Hippocampal formation (tissue), 2 donors: ENCODE measurements at places on chromosomes 11 and 22.

GRCh38 chr22:37571258-37571991 is 8.5 kb downstream of the LGALS2 start:
- DNase-seq = no peak

DNA sequence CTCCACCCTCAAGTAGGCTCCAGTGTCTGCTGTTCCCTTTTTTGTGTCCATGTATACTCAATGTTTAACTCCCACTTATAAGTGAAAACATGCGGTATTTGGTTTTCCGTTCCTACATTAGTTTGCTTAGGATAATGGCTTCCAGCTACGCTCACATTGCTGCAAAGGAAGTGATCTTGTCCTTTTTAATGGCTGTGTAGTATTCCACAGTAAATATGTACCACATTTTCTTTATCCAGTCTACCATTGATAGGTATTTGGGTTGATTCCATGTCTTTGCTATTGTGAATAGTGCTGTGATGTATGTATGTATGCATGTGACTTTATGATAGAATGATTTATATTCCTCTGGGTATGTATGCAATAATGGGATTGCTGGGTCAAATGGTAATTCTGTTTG is 144.6 kb downstream of the BRD1 start:
- no peak for DNase-seq

GRCh38 chr22:49954354-49954753 is 6.2 kb upstream of the PIM3 start:
- DNase-seq = no peak

DNA sequence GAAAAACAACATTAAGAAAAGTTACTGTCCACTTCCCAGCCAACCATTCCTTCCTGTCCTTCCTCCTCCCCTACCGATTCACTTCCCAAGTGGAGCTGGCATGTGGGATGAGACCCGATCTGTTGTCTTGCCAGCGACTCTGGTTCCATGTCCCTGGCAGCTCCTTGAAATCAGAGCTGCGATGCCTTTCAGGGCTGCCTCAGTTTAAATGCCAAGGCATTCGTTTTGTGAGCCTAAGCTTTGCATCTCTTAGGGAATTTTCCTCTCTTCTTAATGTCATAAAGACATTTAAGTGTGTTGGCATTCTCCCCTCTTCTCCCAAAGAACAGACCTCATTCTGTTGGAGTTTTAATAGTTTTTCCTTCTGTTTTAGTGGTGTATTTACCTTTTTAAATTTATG is 98.4 kb downstream of the EXT2 start:
- DNase-seq = no peak

- no peak for DNase-seq
These were observed 27.1 kb downstream of the CWF19L2 start for GRCh38 chr11:107430525-107430924.

DNA sequence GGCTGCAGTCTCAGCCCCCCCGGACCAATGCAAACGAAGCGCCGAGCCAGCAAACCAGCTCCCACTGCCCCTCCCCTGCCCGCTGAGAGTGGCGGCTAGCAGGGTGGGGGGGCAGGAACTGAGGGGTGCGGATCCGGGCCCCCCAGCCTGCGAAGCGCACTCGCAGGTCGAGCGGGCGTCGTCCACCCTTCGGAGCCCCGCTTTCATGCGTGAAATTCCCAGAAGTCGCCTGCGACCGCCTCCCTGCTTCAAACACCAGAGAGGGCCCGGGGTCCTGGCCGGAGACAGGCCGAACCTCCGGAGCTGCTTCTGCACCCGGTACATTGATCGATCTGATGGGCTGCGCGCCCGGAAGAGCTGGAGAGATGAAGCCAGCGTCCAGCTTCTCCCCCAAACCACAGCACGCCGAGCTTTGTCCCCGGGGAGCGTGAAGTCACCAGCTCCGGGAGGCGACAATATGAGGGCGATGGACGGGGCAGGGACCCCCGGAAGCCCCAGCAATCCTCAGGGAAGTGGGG is 646 bp upstream of the PATZ1 start:
- peak; percentile 41 for DNase-seq

GRCh38 chr11:134358856-134359490 is 27.2 kb downstream of the GLB1L2 start:
- no peak for DNase-seq

GRCh38 chr22:28030473-28030872 is 111.4 kb upstream of the PITPNB start:
- DNase-seq = no peak

DNA sequence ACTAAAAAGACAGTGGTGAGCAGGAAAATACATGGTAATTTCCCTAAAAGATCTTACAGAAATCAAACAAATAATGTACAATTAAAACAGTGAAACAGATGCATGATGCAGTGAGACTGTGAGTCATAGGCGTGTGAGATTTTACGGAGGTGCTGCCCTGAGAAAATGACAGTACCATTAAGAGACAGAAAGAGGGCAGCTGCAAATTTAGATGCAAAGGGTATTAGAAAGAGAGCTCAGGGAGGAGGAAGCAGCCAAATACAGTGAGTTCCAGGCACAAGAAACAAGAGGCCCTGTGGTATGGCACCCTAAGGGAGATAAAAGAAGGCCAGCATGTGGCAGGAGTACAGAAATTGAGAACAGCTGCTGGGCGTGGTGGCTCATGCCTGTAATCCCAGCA is 88.5 kb upstream of the FIBIN start:
- DNase-seq = no peak

DNA sequence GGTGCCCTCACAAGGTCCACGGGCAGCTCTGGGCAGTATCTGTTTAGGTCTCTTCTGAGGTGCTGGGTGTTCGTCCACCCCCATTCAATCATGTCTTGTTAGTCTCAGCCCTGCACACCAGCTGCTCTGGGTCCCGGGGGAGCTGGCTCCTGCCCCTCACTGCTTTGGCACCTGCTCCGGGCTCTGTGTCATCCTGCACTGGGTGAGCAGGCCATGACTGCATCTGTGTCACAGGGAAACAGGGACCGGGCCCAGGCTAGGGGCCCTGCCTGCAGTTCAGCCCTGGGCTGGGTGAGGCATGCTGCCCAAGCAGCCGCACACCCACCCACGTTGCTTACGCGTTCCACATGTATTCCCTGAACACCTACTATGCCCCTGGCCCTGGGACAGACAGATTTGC is 43.9 kb downstream of the ELFN2 start:
- no peak for DNase-seq

DNA sequence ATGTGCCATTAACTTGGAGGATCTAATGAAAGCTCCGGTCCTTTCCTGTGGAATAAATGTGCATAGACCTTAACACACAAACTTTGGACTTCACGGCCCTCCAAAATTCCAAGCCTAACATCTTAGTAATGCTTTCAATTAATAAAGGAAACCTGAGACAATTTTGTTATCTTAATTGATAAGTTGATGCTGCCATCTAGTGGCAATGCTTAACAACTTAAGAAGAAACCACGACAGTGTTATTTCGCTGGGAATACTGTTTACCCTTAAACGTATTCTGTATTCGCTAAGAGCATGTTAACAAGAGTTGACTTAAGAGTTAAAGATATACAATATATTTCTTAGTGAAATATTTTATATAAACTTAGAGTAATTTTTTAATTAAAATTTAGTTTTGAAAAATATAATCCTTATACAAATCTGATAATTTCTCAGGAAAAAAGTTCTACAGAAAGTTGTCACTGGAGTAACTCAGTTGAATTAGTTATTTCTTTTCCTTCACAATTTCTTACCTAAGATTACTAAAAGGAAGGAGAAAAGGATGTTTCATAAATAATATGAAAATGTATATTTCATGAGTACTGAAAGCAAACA is 35.0 kb upstream of the OR9G4 start:
- peak; percentile 19 for DNase-seq

DNA sequence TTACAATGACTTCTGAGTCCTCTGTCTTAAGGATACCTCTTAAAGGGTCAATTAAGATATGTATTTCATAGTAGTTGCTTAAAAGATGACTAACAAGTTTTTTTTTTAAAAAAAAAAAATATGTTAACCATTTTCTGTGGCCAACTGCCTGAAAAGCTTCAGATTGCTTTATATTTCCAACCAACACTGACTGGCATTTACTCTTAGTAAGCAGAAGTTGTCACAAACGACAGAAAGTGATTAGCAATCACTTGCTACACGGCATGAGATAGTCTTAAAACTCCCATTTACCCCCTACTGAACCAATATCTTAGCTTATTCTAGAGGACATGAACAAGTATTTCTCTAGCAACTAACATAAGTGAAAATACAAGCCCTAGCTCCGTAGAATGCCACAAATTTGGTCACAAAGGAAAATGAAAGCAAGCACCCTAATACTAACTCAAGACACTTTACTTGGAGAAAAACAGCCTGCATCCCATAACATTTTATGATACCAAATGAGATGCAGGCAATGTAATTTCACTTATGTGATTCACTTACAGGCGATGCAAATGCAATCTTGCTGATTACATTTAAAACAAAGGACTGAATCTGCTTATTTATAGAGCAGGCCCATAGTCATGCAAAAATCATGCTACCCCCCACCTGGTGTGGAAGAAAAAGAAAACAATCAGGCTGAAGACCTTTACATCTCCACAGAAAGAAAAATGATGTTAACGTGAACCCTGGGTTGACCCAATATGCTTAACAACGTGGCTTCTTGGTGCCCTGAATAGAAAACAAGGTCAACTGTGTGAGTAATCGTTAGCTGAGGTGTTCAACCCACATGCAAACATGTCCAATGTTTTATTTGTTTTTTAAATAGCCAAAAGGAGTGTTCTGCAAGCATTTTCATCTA is 25.7 kb downstream of the MPPED2 start:
- no peak for DNase-seq

GRCh38 chr11:11857769-11858168 is 16.0 kb downstream of the USP47 start:
- no peak for DNase-seq

DNA sequence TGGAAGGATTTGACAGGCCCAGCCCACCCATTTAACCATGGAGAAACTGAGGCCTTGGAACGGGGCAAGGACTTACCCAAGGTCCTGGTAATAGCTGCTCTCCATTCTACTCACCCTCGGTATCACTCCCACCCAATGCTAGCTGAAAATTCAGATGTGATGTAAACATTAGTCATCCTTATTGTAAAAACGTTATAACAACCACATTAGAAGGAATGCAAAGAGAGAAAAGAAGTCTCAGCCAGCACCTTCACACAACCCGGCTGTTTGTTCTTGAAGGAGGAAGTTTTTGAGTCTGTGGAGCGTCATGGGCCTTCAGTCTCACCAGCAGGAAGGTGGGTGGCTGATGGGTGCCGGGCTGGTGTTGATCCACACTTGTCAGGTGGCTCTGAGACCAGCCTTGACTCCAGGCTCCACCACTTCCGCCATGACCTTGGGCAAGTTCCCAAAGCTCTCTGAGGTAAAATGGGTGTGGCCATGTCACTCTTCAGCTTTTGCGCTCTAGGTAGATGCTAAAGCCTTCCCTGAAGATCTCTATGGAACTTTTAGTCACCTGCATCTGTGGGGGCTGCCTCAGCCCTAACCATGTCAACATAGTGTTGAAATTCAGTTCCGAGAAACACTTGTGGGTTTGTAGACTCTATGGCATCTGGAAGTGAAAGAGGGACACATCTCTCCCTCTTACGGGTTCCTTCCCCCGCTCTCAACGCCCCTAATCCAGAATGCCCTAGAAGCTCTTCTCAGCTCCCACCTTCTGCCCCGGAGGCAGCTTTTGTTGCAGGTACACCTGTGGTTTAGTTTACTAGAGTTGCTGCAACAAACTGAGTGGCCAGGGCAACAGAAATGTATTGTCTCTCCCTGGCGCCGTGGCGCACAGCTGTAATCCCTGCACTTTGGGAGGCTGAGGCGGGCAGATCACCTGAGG is 14.8 kb downstream of the CD6 start:
- DNase-seq = no peak

GRCh38 chr11:76803811-76804600 is 20.9 kb downstream of the TSKU start:
- DNase-seq = no peak

GRCh38 chr11:83118814-83119213 is 38.1 kb upstream of the PCF11 start:
- DNase-seq = no peak

DNA sequence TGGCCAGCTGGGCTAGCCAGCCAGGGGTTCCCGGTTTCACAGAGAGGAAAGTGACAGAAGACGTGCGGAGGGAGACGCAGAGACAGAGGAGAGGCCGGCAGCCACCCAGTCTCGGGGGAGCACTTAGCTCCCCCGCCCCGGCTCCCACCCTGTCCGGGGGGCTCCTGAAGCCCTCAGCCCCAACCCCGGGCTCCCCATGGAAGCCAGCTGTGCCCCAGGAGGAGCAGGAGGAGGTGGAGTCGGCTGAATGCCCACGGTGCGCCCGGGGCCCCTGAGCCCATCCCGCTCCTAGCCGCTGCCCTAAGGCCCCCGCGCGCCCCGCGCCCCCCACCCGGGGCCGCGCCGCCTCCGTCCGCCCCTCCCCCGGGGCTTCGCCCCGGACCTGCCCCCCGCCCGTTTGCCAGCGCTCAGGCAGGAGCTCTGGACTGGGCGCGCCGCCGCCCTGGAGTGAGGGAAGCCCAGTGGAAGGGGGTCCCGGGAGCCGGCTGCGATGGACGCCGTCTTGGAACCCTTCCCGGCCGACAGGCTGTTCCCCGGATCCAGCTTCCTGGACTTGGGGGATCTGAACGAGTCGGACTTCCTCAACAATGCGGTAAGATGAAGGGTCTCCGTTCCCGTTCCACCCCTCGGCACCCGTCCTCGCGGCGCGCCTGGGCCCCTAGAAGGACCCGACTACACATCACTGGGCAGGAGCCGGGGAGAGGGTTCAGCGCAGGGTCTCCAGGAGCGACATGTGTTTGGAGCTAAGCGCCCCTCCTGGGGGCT is at the start of gene CREB3L1:
Gene CREB3L1 (plus strand): TSS at position 41 of the 765 bp plus-strand sequence. CDS start 450 bp downstream, at position 491.
- DNase-seq = no peak

DNA sequence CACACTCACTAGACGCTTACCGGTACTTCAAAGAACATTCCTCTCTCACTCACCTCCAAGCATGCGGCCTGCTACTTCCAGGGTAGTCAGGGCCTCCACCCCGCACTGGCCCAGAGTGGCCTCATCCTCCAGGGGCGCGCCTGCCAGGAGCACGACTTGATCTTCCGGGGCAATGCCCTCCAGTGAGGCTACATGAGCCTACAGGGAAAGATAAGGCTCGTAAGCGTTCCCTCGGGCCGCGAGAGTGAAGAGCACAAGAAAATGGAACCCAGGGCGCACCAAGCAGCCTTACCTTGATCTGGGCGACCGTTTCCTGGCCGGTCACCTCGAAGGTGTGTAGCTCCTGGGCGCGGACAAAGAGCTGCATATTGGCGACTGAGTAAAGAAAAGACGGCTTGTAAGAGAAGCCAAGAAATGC is 478 bp downstream of the FAU start:
- DNase-seq = no peak

- no peak for DNase-seq
These were observed 937.1 kb downstream of the OPCML start for GRCh38 chr11:132595246-132595645.
